Stimulated activated CD8-positive, alpha-beta memory T cell treated with anti-CD3 and anti-CD28 coated beads, Interleukin-15, amount 100 ng/mL, for 48 hours (primary cell): ENCODE measurements at places on chromosomes 6 and 20.

GRCh38 chr6:106272287-106272686 is 53.3 kb downstream of the ATG5 start:
- no peak for DNase-seq

GRCh38 chr6:44524476-44525227 is 137.1 kb downstream of the CDC5L start:
- no peak for DNase-seq

- DNase-seq, result no peak
Measured at GRCh38 chr20:20606050-20606449, 106.4 kb downstream of the RALGAPA2 start.

GRCh38 chr6:12751694-12752325 is 35.2 kb downstream of the PHACTR1 start:
- DNase-seq, result no peak

DNA sequence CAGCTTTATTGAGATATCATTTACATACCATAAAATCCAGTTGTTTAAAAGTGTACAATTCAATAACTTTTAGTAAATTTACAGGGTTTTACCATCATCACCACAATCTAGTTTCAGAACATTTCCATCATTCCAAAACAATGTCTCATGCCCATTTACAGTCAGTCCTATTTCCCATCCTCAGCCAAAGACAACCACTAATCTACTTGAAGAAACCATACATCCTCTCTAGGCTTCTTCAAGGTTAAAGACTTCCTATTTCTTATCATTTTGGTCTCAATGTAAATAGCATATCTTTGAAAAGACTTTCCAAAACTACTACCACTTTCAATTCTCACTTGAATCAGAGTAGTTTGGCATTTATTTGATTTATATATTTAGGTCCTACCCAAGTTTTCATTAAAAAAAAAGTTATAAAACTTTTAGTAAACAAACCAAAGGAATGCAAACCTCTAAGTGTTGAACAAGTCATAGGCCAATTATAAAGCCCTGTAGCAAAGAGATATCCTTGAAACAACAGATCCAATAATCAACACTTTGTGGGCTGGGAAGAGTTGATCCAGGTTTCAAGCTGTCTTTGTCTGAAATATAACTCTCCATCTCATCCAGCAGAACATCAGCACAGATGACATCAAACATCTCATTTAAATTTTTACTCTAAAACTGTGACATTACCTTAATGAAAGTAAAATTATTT is 211.3 kb upstream of the RUNX2 start:
- no peak for DNase-seq

- no peak for DNase-seq
Measured at GRCh38 chr6:9761220-9761619, 653.7 kb downstream of the TFAP2A start.

DNA sequence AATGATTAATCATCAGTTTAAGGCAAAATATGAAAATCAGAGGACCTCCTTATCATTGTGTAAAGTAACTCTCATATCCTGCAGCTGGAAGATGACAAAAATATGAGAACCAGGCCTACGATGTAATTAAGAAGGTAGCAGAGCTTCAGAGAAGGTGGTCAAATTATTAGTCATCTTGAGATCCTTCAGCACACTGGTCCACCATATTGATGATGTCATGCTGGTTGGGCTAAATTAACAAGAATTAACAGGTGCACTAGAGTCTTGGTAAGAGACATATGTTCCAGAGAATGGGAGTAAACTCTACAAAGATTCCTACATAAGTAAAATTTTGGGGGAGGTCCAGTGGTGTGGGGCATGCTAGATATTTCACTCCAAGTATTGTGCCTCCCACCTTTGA is 112.8 kb downstream of the OTOR start:
- no peak for DNase-seq

GRCh38 chr6:53338304-53338703 is 10.4 kb downstream of the ELOVL5 start:
- DNase-seq, result no peak

DNA sequence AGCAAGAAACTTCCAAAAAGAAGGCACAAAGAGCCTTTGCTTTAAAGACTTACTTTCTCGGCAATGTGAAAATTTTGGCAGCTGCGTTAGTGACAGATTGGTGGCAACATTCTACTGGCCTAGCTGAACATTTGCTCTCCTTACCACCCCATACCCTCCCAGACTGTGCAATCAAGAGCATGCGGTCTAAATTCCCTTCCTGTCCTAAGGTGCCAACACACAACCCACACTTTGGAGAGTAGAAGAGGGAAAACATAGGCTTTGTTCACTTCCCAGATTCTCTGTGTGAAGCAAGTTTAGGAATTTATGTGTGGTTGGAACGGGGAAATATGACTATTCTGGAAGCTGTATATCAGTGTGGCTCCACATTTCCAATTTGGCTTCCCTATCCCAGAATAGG is 29.8 kb upstream of the NEDD9 start:
- DNase-seq, result no peak

- no peak for DNase-seq
Measured at GRCh38 chr6:148265054-148265453, 77.6 kb upstream of the SASH1 start.

GRCh38 chr6:131629651-131630050 is 1.6 kb upstream of the MED23 start:
- DNase-seq, result no peak
